ENCODE measurements at places on chromosomes 2 and 18. TPM values are rescaled to one million over a fixed set of nuclear protein-coding genes. Genes with fewer than 3 reads are reported as not detected.

- no peaks in the 10 kb centered on the region for H3K27me3 ChIP-seq
- no peak overlapping the region for H3K4me3 ChIP-seq
- no peak for DNase-seq
- no peaks in the 10 kb centered on the region for H3K4me1 ChIP-seq
- H3K27ac ChIP-seq, result no peak overlapping the region
Measured at GRCh38 chr2:220154304-220154703, 526.9 kb downstream of the SLC4A3 start.

- H3K27me3 ChIP-seq, result no peaks in the 10 kb centered on the region
- DNase-seq, result no peak
- H3K4me1 ChIP-seq, result no peaks in the 10 kb centered on the region
- H3K27ac ChIP-seq, result no peak overlapping the region
Measured at GRCh38 chr2:188279093-188279445, 12.6 kb upstream of the GULP1 start.

- no peaks in the 10 kb centered on the region for H3K27me3 ChIP-seq
- no peaks in the 10 kb centered on the region for H3K4me1 ChIP-seq
- no peak overlapping the region for H3K4me3 ChIP-seq
- no peak overlapping the region for H3K27ac ChIP-seq
- no peak for DNase-seq
Measured at GRCh38 chr2:67854103-67854743, 208.6 kb downstream of the C1D start.

DNA sequence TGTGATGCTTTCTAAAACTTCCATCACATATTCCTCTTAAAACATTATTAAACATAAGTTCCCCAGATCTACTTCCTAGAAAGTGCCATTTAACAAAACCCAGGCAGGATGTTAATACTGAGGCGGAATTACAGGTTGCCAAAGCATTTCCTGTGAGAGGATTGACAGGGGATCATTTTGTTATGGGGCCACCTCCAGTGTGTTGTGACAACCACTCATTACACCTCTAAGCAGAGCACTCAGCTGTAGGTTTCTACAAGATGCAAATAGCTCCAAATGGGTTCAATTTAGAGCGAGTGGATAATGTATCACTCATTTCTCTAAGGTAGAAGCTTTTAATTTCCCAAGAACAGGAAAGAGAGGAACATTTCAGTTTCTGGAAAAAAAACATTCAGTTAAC, 1429.5 kb upstream of the ACVR2A start:
- DNase-seq, result no peak
- no peak overlapping the region for H3K4me3 ChIP-seq
- no peaks in the 10 kb centered on the region for H3K4me1 ChIP-seq
- H3K36me3 ChIP-seq, result no peaks in the 10 kb centered on the region
- no peaks in the 10 kb centered on the region for H3K27me3 ChIP-seq
- no peak overlapping the region for H3K27ac ChIP-seq

- H3K4me1 ChIP-seq, result no peaks in the 10 kb centered on the region
- no peak overlapping the region for H3K4me3 ChIP-seq
- H3K27ac ChIP-seq, result no peak overlapping the region
- H3K27me3 ChIP-seq, result no peaks in the 10 kb centered on the region
- no peaks in the 10 kb centered on the region for H3K36me3 ChIP-seq
Measured at GRCh38 chr18:47346016-47346415, 94.6 kb upstream of the SKOR2 start.

DNA sequence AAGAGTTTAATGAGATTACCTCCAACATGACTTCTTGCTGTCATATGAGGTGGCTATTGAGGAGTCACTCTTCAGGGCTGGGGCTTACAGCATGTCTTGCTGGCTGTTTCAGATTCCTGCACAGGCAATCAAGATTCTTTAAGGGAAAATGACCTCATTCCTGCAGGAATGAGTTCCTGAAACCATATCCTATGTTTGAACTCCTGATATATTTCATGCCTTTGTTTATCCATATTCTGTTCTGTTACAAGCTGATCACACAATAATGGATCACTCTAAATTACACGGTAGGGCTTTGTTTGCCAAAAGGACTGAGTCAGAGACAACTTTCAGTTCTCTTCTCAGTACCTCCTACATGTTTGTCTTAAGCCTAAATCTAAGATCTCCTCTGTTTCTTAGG, 879.8 kb upstream of the PIK3C3 start:
- no peak overlapping the region for H3K4me3 ChIP-seq
- H3K27ac ChIP-seq, result no peak overlapping the region

- no peaks in the 10 kb centered on the region for H3K36me3 ChIP-seq
- no peak for DNase-seq
- no peak overlapping the region for H3K4me3 ChIP-seq
- H3K27ac ChIP-seq, result peak overlapping the region; percentile 50
Measured at GRCh38 chr2:25347205-25347815, 5.6 kb upstream of the DNMT3A start.

DNA sequence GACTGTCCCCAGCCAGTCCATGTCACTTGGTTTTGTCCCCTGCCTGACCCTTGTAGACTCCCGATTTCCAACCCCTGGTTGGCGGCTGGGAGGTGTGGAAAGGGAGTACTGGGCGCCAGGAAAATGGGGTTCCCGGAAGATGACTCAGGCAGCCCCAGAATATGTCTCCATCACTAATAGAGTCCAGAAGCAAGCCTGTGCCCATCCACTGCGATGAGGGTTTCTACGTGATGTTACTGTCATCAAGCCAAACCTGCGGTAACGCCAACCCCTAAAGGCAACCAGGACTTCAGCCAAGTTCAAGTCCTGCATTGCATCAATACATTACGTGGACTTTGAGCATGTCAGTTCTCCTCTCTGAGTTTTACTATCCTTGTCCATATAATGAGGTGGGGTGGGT, 62.0 kb upstream of the TAF1B start:
- no peak overlapping the region for H3K27ac ChIP-seq
- no peak for DNase-seq
- H3K36me3 ChIP-seq, result no peaks in the 10 kb centered on the region

- H3K36me3 ChIP-seq, result no peaks in the 10 kb centered on the region
- H3K4me1 ChIP-seq, result no peaks in the 10 kb centered on the region
- no peak overlapping the region for H3K4me3 ChIP-seq
- DNase-seq, result no peak
- no peak overlapping the region for H3K27ac ChIP-seq
Measured at GRCh38 chr2:19507137-19507536, 148.7 kb upstream of the OSR1 start.

DNA sequence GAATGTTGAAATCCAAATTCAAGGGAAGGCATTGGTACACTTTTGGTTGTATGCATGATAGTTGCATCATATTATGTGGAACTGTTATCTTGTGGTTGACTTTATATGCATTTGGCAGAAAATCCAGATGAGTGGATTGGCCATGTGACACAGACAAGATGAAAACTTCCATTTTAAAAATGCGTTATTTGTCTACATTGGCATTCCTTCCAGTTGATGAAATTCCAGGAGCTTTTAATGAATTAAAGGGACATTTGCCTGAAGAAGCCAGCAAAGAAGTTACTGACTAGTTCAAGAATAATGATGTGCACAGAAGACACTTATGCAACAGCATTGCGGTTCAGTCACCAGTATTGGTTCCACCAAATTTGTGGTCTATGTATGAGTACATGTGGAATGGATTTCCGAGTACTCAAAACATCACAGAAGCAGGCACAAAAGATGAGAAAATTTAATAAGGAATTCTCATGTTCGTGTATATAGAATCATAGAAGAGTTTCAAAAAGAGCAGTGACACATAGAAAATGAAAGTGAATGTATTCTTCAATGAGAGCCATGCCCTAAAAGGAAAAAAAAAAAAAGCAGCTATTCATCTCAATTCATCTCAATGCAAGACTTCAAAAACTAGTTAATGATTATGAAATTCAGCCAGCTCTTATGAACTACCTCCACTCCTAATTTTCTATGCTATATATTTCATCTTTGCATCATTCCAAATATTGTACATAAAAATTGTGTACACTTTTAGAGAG, 232.1 kb downstream of the RBM43 start:
- H3K27ac ChIP-seq, result no peak overlapping the region
- H3K4me1 ChIP-seq, result peaks cover 36% of the 10 kb centered on the region
- H3K4me3 ChIP-seq, result no peak overlapping the region
- H3K27me3 ChIP-seq, result no peaks in the 10 kb centered on the region
- DNase-seq, result no peak

DNA sequence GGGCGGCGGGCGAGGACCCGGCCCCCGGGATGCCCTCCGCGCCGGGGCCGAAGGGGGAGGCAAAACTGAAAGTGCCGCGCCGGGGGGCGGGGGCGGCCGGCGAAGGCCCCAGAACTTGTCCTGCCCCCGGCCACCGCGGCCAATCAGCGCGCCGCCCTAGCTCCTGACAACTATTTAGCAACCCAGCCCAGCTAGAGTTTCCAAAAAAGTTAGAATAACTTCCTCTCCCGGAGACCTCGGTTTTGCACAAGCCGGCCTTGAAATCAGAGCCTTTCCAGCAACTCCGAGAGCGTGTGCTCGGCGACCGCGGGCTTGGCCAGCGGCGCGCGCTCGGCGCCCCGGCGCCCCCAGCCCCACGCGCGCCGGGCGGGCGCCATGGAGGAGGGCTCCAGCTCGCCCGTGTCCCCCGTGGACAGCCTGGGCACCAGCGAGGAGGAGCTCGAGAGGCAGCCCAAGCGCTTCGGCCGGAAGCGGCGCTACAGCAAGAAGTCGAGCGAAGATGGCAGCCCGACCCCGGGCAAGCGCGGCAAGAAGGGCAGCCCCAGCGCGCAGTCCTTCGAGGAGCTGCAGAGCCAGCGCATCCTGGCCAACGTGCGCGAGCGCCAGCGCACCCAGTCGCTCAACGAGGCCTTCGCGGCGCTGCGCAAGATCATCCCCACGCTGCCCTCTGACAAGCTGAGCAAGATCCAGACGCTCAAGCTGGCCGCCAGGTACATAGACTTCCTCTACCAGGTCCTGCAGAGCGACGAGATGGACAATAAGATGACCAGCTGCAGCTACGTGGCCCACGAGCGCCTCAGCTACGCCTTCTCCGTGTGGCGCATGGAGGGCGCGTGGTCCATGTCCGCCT, at the start of gene TWIST2:
TSS of gene TWIST2 (plus strand) at position 245 of the 850 bp plus-strand sequence. CDS start at position 376, 131 bp downstream.
- H3K4me1 ChIP-seq, result peaks cover 67% of the 10 kb centered on the region
- peak within 1 kb of the TSS; percentile 93 for H3K27ac ChIP-seq
- peak; percentile 94 for DNase-seq
- no peaks in the 10 kb centered on the region for H3K36me3 ChIP-seq

DNA sequence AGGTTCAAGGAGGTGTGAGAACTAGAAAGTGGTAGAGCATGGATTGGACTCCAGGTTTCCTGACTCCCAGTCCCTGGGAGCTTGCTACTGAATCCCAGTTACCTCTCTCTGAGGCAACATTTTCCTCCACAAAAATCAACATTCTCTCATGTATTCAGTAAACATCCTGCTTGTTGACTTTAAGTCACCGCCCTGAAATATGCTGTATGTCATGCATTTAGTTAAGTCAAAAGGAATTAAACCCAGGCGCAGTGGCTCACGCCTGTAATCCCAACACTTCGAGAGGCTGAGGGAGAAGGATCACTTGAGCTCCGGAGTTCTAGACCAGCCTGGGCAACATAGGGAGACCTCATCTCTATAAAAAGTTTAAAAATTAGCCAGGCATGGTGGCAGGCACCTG, 3.8 kb downstream of the MATN3 start:
- peaks cover 19% of the 10 kb centered on the region for H3K4me1 ChIP-seq
- no peak for DNase-seq
- no peaks in the 10 kb centered on the region for H3K36me3 ChIP-seq
- no peak overlapping the region for H3K27ac ChIP-seq

DNA sequence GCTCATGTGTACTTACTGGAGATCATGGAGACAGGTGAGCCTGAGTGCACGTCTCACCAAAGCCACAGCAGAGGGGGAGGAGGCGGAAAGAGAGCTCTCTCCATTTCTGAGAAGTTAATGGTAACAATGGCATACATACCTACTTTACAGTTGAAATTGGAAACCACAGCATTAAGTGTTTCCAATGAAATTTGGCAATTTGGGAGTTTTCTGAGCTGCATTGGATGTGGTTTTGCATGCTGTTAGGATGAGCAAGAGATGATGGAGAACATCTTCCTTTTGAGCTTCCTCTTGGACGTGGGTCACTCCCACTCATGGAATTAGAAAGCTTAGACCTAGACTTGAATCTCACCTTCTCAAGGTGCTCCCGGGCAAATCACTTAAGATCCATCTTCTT, 25.5 kb upstream of the IL37 start:
- H3K4me3 ChIP-seq, result no peak overlapping the region
- peak; percentile 10 for DNase-seq
- no peaks in the 10 kb centered on the region for H3K36me3 ChIP-seq
- no peaks in the 10 kb centered on the region for H3K27me3 ChIP-seq

DNA sequence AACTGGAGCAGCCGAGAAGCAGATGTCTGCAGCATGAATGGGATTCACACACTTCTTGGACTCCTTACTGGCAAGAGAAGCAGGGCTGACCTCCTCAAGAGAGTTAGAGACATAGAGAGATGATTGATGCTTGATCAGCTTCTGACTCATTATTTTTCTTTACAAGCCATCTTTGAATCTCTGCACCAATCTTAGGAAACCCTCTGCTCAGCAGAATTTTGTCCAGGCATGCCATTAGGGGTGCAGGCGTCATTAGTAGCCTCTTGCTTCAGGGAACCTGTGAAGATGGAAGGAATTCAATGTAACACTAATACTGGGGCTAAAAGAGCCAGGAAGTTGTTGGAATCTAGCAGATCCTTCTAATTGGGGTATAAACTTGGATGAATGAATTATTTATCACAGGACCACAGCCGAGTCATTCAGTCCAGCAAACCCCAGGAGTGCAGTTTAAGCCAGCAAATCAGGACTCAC, 151.8 kb downstream of the MGAT5 start:
- no peak overlapping the region for H3K27ac ChIP-seq
- peaks cover 46% of the 10 kb centered on the region for H3K4me1 ChIP-seq

DNA sequence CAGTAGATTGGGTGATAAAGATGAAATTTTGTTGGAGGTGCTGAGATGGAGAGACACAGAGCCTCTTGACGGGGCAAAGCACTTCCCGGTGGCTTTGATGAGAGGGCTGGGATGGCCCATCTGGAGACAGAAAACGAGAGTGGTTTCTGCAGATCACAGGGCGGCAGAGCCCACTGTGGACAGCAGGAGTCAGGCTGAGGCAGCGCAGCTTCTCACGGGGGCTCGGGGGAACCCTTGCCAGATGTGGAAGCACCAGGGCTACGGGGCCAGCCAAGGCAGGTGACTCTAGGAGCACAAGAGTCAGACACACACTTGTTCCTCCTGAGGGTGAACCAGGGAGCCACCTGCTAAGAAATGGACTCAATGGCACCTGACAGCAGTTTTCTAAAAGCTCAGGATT, 78.5 kb downstream of the TPO start:
- no peak overlapping the region for H3K4me3 ChIP-seq
- no peaks in the 10 kb centered on the region for H3K4me1 ChIP-seq
- H3K27me3 ChIP-seq, result no peaks in the 10 kb centered on the region
- no peaks in the 10 kb centered on the region for H3K36me3 ChIP-seq

- no peak overlapping the region for H3K27ac ChIP-seq
- H3K4me1 ChIP-seq, result no peaks in the 10 kb centered on the region
- no peak for DNase-seq
- no peaks in the 10 kb centered on the region for H3K27me3 ChIP-seq
- no peaks in the 10 kb centered on the region for H3K36me3 ChIP-seq
Measured at GRCh38 chr2:118119158-118119727, 31.0 kb downstream of the INSIG2 start.

Gene CAPN14
- total RNA-seq, result not detected

Gene C2orf92
- total RNA-seq, result 5.0 TPM

Gene CAD
- 17.0 TPM for total RNA-seq

Gene GALR1
- 0.06 TPM for total RNA-seq

Gene POTEJ
- total RNA-seq, result not detected

Gene FHOD3
- 24.1 TPM for total RNA-seq

Gene PLEKHA3
- total RNA-seq, result 20.8 TPM

Measured in esophagus muscularis mucosa (tissue), 4 donors.